Lower lobe of right lung (tissue), 2 donors: ENCODE measurements at places on chromosomes 11 and 22. TPM values are rescaled to one million over a fixed set of nuclear protein-coding genes. Genes with fewer than 3 reads are reported as not detected.

TRIM6 gene
- 3.7 TPM for total RNA-seq

OR5D18 gene
- not detected for total RNA-seq

NOX4 gene
- 4.3 TPM for total RNA-seq

TRIM49 gene
- total RNA-seq = not detected

SOX10 gene
- not detected for total RNA-seq

DNA sequence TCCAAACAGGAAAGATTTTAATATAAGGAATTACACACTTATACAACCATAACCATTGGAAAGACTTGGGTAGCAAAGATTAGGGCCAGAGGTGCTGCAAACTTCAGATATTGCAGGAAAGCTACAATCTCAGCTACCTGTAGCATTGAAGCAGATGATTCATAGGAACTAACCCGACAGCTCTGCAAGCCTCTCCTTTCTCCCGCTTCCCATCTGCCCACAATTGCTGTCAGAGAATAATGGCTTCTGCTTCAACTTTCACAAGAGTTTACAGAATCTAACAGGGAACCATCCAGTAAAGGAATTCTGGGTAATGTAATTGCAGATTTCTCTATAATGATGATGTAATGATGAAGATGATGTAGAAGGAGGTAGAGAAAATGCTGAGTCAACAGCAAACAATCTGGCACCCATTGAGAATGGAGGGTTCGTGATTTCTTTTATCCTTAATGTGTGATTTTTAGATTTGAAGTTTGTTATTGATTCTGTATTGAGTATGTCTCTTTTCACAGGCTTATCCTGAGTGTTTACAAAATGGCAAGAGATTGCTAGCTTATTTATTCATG lies 70.8 kb upstream of the USP47 start:
- no peaks in the 10 kb centered on the region for H3K36me3 ChIP-seq
- DNase-seq = no peak
- no peaks in the 10 kb centered on the region for H3K27me3 ChIP-seq
- H3K27ac ChIP-seq = no peak overlapping the region
- no peak overlapping the region for H3K4me3 ChIP-seq

DNA sequence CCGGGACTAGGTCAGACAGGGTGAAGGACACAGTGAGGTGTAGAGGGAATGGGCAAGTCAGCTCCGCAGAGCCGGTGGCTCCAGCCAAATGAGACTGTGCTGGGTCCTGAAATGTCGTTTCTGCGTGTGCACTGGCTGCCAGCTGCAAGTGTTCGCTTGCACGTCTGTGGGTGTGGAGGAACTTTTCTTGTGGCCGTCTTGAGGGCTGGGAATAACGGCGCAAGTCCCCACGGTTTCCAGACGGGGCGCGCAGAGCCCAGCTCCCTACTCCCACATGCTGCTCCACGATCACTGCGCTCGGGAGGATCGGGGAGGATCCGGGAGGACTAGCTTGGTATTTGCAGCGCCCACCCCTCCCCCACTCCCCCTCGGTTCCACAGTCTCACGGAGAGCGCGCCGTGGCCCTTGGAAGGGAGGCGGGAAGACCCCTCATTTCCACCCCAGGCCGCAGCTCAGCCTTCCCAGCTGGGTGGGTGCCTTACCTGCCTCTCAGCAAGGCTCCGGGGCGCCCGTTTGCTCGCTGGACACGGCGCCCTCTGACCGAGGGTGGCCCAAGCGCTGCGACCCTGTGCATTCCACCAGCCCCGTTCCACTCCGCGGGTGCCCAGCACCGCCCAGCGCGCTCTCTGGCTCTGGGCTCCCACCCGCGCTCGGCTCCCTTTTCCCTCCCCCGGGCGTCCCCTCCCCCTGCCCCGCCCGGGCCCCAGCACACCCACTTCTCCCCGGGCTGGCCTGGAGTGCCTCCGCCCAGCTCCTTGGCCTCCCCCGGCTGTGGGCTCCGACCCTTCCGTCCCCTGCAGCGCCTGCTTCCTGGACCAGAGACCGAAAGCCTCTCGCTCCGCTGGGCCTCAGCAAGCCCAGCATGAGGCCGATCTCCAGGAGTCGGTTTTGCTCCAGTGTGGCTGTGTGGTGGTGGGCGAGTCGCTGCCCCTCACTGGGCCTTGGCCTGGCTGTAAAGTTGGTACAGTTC lies at the start of gene KCNE3:
Gene KCNE3, minus strand, starts transcription at position 634 of the 970 bp plus-strand sequence. CDS start 9,986 bp downstream, outside the sequence.
- H3K27me3 ChIP-seq = no peaks in the 10 kb centered on the region
- peak within 1 kb of the TSS; percentile 71 for H3K4me3 ChIP-seq
- no peaks in the 10 kb centered on the region for H3K36me3 ChIP-seq
- peaks cover 48% of the 10 kb centered on the region for H3K4me1 ChIP-seq
- peak; percentile 77 for DNase-seq

- H3K36me3 ChIP-seq = no peaks in the 10 kb centered on the region
- H3K27me3 ChIP-seq = no peaks in the 10 kb centered on the region
- no peak overlapping the region for H3K4me3 ChIP-seq
- no peaks in the 10 kb centered on the region for H3K4me1 ChIP-seq
- DNase-seq = no peak
Measured at GRCh38 chr11:93407777-93408401, 77.3 kb downstream of the DEUP1 start.

- H3K4me1 ChIP-seq = peaks cover 16% of the 10 kb centered on the region
- DNase-seq = no peak
- H3K27me3 ChIP-seq = peaks cover 33% of the 10 kb centered on the region
- H3K4me3 ChIP-seq = peak overlapping the region; percentile 62
- no peaks in the 10 kb centered on the region for H3K36me3 ChIP-seq
Measured at GRCh38 chr22:44326491-44326885, 13.7 kb upstream of the SHISAL1 start.

GRCh38 chr11:130023204-130023603 lies 20.6 kb upstream of the PRDM10 start:
- DNase-seq = no peak
- H3K27me3 ChIP-seq = no peaks in the 10 kb centered on the region
- no peak overlapping the region for H3K4me3 ChIP-seq
- H3K36me3 ChIP-seq = no peaks in the 10 kb centered on the region
- H3K27ac ChIP-seq = no peak overlapping the region

DNA sequence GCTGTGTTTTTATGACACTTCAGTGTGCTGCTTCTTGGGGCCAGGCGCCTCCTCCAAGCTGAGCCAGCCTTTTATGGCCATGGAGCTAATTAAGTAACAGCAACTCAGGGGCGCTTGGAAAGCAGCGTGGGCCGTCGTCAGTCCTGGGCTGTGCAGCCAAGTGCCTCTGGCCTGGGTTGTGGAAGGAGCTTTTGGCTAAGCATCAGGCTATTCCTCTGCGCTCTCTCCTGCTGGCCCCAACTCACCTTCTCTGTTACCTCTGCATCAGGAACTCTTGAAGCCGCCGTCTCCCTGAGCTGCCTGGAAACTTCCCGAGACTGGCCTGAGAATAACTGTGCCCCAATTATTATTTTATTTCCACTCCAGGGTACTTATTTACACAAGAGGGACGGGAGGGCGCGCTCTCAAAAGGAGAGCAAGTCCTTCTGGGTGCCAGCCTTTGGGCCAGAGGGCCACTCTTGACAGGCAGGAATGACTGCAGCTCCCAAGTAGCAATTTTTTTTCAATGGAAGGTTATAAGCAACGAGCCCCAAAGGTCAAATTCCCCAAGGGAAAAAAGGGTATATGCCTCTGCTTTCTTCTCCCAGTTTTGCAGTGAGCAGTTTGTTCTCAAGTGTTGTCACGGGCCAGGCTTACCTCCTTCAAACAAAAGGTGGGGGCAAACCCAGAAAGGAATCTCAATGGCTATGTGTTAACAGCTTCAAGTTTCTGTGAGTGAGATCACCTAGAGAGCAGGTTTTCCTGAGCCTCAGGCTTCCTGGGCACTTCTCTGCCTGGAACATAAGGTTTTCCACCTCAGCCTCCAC lies 38.5 kb upstream of the NAV2 start:
- no peak overlapping the region for H3K4me3 ChIP-seq
- no peaks in the 10 kb centered on the region for H3K27me3 ChIP-seq
- H3K36me3 ChIP-seq = no peaks in the 10 kb centered on the region
- peak overlapping the region; percentile 68 for H3K27ac ChIP-seq
- DNase-seq = peak; percentile 77

- H3K4me3 ChIP-seq = no peak overlapping the region
- H3K27ac ChIP-seq = no peak overlapping the region
- H3K4me1 ChIP-seq = peaks cover 34% of the 10 kb centered on the region
- peaks cover 34% of the 10 kb centered on the region for H3K36me3 ChIP-seq
- H3K27me3 ChIP-seq = no peaks in the 10 kb centered on the region
Measured at GRCh38 chr11:12245091-12245490, 132.3 kb upstream of the PARVA start.

DNA sequence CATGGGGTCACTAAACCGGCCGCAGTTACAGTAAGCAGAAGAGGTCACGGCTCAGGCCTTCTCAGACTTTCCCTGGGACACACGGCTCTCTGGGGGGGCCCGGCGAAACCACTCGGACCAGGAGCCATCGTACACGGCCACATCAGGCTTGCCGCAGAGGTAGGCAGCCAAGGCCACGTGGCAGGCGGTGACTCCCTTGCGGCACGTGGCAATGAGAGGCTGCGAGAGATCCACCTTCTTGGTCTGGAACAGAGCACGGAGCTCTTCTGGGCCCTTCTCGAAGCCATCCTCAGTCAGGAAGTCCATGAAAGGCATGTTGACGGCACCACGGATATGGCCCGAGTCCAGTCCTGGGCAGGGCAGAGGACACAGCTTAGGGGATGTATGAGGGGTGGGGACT lies 8.3 kb downstream of the TST start:
- H3K4me1 ChIP-seq = peaks cover 23% of the 10 kb centered on the region
- H3K36me3 ChIP-seq = peaks cover 3% of the 10 kb centered on the region
- no peaks in the 10 kb centered on the region for H3K27me3 ChIP-seq
- DNase-seq = no peak

GRCh38 chr11:861105-861479 lies 18.4 kb downstream of the TSPAN4 start:
- H3K36me3 ChIP-seq = peaks cover 42% of the 10 kb centered on the region
- H3K27ac ChIP-seq = no peak overlapping the region
- H3K27me3 ChIP-seq = no peaks in the 10 kb centered on the region
- H3K4me1 ChIP-seq = peaks cover 16% of the 10 kb centered on the region

GRCh38 chr11:28815110-28815509 lies 706.9 kb downstream of the METTL15 start:
- H3K36me3 ChIP-seq = no peaks in the 10 kb centered on the region
- no peak overlapping the region for H3K27ac ChIP-seq
- H3K4me3 ChIP-seq = no peak overlapping the region
- H3K27me3 ChIP-seq = no peaks in the 10 kb centered on the region

GRCh38 chr11:110317516-110317932 lies 21.1 kb upstream of the RDX start:
- no peak for DNase-seq
- H3K4me3 ChIP-seq = no peak overlapping the region
- H3K27me3 ChIP-seq = no peaks in the 10 kb centered on the region
- no peaks in the 10 kb centered on the region for H3K36me3 ChIP-seq
- no peak overlapping the region for H3K27ac ChIP-seq
